ENCODE measurements at places on chromosomes 16 and 17.

- no peak for DNase-seq
Observed at GRCh38 chr16:490768-491167, 36.7 kb upstream of the CAPN15 start.

- DNase-seq, result no peak
Observed at GRCh38 chr17:75688209-75688825, 21.2 kb downstream of the SAP30BP start.

DNA sequence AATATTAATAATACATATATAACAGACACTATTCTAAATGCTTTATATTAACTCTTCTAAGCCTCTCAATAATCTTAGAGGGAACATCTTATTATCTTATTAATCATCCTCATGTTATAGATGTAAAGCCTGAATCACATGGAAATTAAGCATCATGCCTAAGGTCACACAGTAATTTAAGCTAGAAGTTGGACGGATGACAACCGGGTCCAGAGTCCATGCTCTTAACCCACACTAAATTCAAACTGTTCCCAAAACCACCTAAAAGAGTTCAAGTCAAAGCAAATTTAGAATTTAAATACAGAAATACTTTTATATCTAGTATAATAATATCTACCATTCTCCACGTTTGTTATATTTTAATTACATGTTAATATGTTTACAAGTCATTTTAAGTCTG, 193.3 kb downstream of the CEP112 start:
- no peak for DNase-seq

DNA sequence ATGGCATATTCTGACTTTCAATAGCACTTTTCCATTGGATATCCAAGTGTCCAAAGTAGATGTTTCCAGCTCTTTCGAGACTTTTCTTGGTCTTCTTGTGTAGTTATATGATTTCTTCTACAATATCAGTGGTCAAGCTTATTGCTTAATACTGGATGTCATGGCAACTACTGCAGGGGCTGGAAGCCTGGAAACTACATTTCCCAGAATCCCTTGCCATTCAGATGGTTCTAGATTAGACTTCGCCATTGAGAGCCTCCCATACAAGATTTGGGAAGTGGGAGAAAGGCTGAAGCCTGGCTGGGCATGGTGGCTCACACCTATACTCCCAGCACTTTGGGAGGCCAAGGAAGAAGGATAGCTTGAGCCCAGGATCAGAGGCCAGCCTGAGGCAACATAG, 153.6 kb downstream of the C16orf95 start:
- DNase-seq, result no peak

DNA sequence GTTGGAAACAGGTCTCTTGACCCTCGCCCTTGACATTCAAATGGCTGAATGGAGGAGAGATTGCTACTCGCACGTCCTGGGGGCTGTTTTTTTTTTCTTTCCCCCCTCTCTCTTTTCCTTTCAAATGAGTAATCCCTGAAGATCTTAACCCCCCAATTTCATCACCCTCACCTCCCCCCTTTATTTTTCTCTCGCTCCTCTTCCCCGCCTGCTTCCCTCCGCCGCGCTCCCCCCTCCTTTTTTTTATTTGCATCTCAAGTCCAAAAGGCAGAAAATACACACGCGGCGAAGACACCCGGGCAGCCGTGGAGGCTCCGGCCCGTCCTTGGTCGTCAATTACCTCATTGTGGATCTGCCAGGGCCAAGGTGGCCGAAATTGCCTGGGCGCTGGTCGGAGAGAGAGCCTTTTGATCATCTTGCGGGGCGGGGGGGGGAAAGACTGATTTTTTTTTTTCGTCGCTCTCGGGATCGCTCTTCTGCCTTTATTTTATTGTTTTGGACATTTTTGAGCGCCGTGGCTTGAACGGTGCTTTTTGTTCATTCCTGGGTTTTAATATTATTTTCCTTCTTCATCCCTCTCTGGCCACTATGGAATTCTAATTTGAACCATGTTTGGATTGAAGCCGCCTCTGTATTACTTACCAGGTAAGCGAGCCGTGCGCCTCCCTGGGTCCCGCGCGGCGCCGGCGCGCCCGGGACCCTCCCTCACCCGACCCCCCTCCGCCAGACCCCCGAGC, 57.2 kb upstream of the GSE1 start:
- DNase-seq, result no peak

DNA sequence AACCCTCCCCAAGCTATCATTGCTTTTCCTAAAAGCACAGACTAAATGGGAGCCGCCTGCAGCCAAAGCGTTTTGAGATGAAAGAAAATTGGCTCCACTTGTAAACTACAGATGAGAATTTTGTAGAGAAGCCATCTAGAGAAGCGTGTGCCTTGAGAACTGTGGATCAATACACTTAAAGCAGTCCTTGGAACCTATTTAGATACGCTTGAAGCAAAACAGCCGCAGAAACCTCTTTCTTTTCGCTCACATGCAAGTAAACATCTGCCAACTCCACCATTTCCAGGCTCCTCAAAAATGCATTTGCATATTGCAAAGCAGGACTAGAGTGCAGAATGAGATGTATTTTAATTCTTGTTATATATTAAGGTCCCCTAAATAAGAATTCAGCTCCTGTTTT, 13.1 kb downstream of the KIAA0513 start:
- no peak for DNase-seq

GRCh38 chr17:29619251-29619650, 3.5 kb downstream of the CORO6 start:
- no peak for DNase-seq

GRCh38 chr17:67322042-67322787, 44.2 kb downstream of the PSMD12 start:
- DNase-seq, result no peak

GRCh38 chr17:80664217-80664790, 119.7 kb downstream of the RPTOR start:
- DNase-seq, result no peak

- DNase-seq, result no peak
Observed at GRCh38 chr17:62854098-62854680, 46.1 kb upstream of the MARCHF10 start.

GRCh38 chr17:49254066-49254465, 23.5 kb upstream of the PHOSPHO1 start:
- DNase-seq, result no peak

- DNase-seq, result no peak
Observed at GRCh38 chr17:7837408-7838088, 3.5 kb downstream of the KDM6B start.

- no peak for DNase-seq
Observed at GRCh38 chr17:5861246-5861645, 208.9 kb upstream of the WSCD1 start.

All from posterior cingulate gyrus (tissue), 11 donors.